ENCODE measurements at places on chromosomes 6 and 20.

DNA sequence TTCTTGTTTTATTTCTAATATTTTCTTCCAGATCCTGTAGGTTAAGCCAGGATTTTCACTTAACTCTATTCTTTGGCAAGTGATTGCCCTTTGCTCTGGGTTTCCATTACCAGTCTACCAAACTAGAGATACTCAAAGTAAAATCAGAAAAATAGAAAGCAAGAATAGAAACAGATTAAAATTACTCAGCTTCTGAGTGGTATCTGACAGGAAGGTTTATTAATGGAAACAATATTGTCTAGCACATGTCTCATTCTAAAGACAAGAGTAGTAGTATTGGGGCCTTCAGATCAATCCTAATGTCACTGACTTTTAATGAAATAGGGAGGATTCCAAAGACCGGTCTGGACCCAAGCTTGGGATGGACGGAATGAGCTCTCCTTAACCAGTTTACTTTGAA, 72.3 kb downstream of the SIM1 start:
- DNase-seq = no peak

- DNase-seq = no peak
Measured at GRCh38 chr6:90068703-90069523, 174.6 kb downstream of the GJA10 start.

- no peak for DNase-seq
Measured at GRCh38 chr6:11271228-11272020, 39.0 kb upstream of the NEDD9 start.

DNA sequence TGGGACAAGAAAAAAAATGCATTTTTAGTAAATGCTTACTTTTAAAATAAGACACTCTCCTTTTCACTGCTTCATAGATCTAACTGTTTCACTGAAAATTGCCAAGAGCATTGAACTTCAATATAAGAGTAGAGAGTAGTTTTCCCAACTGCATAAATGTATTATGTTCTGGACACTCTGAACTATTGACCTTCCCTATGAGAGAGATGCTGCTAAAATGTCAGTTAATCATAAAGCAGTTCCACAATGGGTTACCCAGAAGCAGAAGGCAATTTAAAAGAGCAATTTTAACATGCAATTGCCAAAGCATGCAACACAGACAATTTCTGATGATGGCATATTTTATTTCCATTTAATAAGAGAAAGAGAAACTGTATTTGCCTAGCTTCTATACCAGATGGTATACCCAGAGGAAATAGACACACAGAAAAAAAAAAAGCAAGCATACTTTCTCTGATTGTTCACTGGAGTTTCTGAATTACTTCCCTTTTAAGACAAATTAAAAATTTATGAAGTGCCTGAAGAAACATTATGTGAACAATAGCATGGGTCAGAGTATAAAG, 279.1 kb upstream of the THEMIS start:
- no peak for DNase-seq

DNA sequence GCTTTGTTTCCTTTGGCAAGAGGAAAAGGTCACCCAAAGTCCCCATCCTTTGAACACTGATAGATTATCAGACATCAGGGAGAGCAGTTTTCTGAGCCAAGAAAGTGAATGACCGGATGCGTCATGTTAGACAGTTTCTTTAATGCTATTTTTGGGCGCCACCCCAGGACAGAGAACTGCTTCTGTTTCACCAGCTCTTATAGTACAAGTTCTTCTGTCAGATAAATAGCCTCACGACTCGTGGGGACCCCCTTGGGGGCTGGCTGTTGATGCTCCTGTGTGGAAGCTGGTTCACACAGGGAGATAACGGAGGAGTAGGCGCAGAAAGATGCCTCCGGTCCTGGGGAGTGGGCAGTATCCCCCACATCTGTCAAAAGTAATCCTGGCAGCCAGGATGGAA, 54.6 kb downstream of the NPEPL1 start:
- DNase-seq = no peak

DNA sequence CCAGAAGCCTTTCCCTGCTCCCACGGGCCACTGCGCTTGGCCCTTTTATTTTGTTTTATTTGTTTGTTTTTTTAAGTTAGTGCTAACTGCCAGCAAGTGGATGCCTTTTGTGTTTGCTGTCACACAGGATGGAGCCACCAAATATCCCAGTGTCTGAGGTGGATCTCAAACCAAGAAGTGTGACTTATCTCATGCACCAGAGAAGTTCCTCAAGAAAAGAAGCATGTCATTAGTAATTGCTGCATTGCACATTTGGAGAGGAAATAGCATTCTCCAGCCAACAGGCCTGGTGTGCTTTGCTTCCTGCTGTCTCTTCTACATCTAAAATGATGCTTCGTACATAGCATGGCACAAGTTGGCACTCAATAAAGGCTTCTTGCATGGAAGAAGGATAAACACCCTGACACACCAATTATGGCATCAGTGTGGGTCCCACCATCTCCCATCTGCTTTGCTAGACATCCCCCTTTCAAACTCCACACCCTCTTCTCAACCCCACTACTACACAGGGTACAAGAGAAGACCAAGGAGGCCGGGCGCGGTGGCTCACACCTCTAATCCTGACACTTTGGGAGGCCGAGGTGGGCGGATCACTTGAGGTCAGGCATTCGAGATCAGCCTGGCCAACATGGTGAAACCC, 1.9 kb upstream of the ATP9A start:
- DNase-seq = no peak

DNA sequence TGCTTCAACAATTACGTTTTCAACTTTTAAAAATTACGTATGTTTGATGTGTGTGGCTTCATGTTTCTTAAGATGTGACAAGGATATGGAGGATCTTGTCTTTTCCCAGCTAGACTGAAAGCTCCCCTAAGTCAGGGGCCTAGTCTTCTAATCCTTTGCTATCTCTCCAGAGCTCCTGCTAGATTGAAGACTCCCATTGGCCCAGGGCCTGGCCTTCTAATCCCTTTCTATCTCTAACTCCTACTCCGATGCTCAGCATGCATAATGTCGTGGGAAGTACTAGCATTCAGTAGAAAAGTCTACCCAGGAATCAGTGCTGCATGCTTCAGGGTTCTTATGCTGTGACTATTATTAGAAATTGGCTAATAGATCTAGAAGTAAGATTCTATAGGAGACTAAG, 144.8 kb upstream of the SUPT3H start:
- DNase-seq = no peak

DNA sequence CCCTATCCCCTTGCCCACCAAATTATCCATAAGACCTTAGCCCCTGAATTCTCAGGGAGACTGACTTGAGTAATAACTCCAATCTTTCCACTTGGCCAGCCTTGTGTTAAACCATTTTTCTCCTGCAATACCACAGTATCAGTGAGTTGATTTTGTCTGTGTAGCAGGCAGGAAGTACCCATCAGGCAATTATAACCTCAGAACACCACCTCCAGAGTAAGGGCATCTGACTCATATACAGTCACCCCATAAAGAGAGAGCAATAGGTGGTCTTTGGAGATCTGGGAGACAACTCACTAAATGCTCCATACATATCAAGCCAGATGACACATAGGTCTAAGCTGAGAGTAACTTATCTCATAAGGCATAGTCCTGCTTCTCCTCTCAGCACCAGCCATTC, 83.7 kb downstream of the FILIP1 start:
- no peak for DNase-seq

DNA sequence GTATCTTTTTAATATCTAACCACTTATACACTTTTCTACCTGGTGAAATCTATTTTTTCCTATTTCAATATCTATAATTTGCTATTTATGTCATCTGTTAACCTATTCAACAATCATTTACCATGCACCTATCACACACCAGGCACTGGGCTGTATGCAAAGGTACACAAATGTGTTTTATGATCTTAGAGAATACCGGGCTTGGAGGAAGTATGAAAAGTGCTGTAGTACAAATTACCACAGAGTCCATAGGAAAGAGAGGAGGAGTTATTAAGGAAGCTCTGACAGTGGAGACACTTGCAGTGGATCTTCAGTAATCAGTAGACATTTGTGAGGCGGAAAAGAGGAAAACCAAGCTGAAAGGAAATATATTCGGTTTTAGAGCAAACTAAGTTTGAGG, 96.0 kb downstream of the HIVEP2 start:
- no peak for DNase-seq

- DNase-seq = no peak
Measured at GRCh38 chr6:139623372-139623771, 248.9 kb upstream of the CITED2 start.

DNA sequence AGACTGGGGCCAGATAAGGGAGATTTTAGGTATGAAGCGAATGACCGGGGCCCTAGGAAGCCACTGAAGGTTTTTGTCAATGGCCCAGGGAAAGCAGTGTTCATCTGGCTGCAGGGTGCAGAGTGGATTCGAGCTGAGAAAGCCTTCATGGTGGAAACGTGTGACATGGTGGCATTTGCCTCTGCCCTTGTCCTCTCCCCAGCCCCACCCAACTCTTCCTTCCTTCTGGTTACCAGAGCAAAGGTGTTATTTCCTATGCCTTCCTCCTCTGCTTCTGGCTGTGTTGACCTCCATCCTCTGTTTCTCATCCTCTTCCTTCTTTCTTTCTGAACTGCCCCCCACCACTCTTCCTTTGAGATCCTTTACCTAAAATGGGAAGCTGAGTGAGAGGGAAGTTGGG, 195.1 kb upstream of the SUPT3H start:
- DNase-seq = no peak

DNA sequence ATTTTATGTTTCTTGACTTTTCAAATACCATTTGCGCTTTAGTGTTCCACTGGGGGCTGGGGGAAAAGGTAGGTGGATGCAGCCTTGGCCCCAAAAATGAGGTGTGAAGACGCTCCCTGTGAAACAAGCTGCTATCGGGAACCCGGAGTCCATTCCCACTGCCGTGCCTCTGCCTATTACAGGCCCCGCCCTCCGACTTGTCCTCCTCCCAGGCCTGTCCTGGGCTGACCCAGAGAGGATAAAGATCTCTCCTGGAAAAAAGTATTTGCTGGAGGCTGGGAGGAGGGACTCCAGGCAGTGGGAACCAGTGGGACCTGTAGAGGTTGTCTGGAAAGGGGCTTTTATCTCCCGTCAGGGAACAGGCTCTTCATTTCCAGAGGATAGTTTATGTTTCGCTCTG, 215.0 kb downstream of the SLC24A3 start:
- DNase-seq = no peak

DNA sequence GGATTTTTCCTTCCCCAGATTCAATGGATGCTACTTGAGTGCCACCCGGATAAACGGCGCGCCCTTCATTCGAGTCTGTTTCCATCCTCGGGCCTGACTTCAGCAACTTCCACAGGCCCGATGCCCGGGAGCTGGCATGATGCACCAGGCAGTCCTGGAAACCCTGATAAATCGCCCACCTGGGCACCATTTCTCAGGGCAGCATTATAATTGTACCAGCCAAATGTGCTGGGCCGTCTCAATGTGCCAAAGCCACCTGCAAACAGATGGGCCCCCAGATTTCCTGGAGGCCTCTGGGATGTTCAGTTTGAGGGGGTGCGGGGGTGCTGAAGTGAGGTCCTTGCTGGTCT, 65.8 kb downstream of the NOL4L start:
- DNase-seq = no peak

DNA sequence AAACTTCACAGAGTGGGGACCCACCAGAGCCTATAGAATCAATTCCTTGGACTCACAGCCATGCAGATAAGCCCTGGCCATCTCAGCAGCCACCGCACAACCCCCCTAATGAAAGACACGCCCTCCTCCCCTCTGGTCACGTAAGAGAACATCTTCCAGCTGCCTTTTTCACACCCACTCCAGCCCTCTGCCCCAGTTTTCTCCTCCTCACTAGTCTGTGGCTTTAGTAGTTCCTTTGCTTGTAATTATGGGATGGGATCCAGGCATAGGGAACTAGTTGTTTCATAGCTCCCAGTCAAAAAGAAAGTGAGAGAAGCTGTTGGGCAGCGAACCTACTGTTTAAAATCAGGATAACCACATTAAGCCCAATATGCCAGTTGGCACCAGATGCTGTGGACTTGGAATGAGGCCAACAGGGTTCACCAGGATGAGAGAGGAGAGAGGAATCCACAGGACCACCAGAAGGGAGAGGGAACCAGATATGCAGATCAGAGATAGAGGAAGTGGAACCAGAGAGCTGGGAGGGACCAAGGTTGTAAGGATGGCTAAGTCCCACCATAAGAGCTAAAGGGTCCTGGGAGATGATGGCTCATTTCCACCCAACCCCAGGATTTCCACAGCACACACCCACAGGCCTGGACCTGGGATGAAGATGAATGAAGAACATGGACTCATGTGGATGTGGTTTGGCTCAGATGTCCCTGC, 9.0 kb upstream of the BTN3A1 start:
- DNase-seq = no peak

GRCh38 chr20:63696306-63696627, 185 bp upstream of the TNFRSF6B start:
- DNase-seq = peak; percentile 35

DNA sequence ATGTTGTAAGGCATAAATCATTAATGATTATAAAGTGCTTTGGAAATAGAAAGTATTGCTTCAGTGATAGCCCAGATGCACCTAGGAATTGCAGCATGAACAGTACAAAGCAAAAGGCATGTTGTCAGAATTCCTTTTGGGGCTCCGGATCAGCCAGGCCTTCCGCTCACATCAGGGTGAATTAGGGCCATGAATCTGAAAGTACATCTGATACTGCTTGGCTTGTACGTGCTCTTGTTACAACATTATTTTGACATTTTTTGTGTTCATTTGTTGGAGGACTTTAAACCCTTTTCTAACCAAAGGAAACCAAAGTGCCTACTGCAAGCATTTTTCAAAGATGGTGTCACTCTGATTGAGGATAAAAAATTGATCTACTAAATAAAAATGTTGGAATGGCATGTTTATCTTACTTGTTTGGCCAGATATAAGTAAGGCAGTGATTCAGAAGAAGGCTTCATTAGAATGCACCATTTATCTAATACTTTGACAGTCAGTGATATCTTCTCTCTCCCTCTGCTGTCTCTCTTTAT, 1005.6 kb upstream of the FLRT3 start:
- DNase-seq = no peak

GRCh38 chr6:51129043-51129442, 310.4 kb downstream of the TFAP2B start:
- no peak for DNase-seq

- no peak for DNase-seq
Measured at GRCh38 chr20:12554426-12554825, 454.3 kb upstream of the SPTLC3 start.

DNA sequence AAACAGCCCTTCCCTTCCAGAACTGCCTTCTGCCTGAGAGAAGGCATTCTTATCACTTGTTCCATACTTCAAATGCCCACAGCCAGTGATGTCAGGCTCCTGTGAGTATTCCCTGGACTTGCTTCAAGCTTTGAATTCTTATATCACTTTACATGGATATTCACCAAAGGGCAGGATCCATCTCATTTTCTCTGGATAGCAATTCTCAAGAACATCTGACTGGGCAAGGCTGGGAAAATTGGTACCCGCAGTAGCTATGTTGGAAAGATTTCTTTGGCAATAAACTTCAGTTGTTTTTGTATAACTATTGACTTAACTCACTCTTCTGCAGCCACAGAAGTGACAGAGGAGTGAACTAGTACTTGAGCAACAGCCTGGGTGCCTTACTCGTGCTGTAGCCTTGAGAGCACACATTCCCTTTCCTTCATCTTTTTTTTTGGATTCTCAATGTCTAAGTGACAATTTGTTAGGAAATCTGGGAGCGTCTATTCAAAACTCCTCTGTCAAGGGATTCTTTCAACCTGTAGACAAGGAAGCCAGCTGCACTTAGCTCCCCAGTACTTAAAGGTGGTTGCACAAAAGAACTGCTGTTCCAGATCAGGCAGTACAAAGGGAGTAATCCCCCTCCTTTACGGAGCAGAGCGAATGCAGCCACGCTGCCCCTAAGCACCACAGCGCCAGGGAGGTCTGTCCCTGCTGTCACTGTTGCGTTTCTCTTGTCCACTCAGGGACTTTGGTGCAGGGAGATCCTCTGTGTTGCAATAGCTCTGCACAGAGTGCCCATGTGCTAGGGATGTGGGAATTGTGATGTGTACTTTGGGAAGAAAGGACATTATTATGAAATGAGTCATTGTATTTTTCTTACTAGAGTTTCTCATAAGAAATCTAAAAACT, 69.6 kb downstream of the JAG1 start:
- no peak for DNase-seq
